Heart left ventricle (tissue), 16 donors: ENCODE measurements at places on chromosomes 2 and 18. TPM values are rescaled to one million over a fixed set of nuclear protein-coding genes. Genes with fewer than 3 reads are reported as not detected.

The SLC1A4 gene
- total RNA-seq: 14.8 TPM

The HOXD10 gene
- total RNA-seq: 0.43 TPM

The NLRC4 gene
- total RNA-seq: 0.54 TPM

The MOB1A gene
- total RNA-seq: 53.5 TPM

The RBBP8 gene
- total RNA-seq: 12.2 TPM

The B3GNT7 gene
- total RNA-seq: 8.9 TPM

The CD226 gene
- 4.0 TPM for total RNA-seq

The ZAP70 gene
- total RNA-seq: not detected

The PPM1G gene
- 40.2 TPM for total RNA-seq

The ACMSD gene
- not detected for total RNA-seq

The CFAP53 gene
- total RNA-seq: 0.16 TPM

The ABCG8 gene
- total RNA-seq: not detected

The ASPRV1 gene
- total RNA-seq: 0.67 TPM

The SNTG2 gene
- total RNA-seq: 1.2 TPM

The OSBPL1A gene
- 50.3 TPM for total RNA-seq

The TMEM247 gene
- total RNA-seq: not detected

The CFC1 gene
- not detected for total RNA-seq

The FBXO15 gene
- 0.40 TPM for total RNA-seq

The DOK6 gene
- 9.2 TPM for total RNA-seq

The SPDYA gene
- total RNA-seq: not detected

The SUPT7L gene
- 22.9 TPM for total RNA-seq

The C2orf80 gene
- not detected for total RNA-seq

The PPP1CB gene
- 437 TPM for total RNA-seq

The ABCG5 gene
- not detected for total RNA-seq

The SERPINB8 gene
- 10.3 TPM for total RNA-seq

The EVA1A gene
- 0.42 TPM for total RNA-seq

The ASB18 gene
- total RNA-seq: 44.4 TPM

The ANKRD62 gene
- not detected for total RNA-seq

The POTEE gene
- not detected for total RNA-seq

The DSG2 gene
- total RNA-seq: 41.4 TPM

The UBXN2A gene
- total RNA-seq: 15.8 TPM

The GTF3C2 gene
- total RNA-seq: 19.9 TPM

The SRD5A2 gene
- not detected for total RNA-seq

The PDE1A gene
- 12.9 TPM for total RNA-seq

The CIDEA gene
- not detected for total RNA-seq

The LYG2 gene
- not detected for total RNA-seq
